ENCODE measurements at places on chromosomes 16 and 17.

DNA sequence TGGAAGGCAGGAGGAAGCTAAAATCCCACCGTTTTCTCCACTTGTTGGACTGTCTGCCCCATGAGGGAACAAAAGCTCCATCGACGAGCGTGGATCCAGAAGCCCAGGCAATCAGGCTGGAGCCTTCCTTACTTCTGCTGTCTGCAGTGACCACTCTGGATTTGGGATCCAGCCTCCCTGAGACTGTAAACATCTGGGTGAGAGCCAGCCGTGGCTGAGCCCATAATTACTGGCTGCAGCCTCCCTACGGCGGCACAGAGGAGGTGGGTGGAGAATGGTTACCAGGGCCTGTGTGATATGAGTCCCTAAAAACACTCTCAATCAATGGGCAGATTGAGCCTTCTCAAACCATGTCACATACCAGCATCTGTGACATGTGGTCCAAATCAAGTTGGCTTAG is 158.2 kb downstream of the FOXL1 start:
- DNase-seq = no peak

DNA sequence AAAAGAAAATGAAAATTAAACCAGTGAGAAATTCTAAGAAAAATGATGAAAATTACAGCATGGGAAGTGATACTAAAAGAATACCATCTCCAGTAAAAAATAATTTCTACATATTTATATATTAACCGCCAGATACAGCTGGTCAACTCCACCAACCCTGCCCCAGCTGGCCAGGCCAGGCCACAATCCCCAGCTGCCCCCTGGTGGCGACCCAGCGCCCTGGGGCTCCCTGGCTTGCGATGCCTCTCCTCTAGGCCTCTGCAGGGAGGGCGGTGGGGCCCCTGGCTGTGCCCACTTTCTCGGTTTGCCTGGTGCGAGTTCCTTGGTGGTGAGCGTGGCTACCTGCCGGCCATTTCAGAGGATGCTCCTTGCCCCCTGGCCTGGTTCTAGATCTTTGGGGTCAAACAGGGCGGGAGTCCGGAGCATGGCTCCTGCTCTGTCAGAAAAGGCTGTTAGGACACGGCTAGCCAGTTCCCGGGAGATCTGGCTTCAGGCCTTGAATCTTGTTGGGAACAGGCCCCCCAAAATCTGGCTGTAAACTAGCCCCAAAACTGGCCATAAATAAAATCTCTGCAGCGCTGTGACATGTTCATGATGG is 14.5 kb downstream of the GLIS2 start:
- DNase-seq = no peak

GRCh38 chr17:30969989-30970830 is 629 bp upstream of the RNF135 start:
- DNase-seq = no peak

- DNase-seq = peak; percentile 81
Observed at GRCh38 chr16:22813948-22814710, at the start of gene HS3ST2. Gene HS3ST2, plus strand, starts transcription at chr16:22814162. Its CDS starts 449 bp downstream, at chr16:22814611.

DNA sequence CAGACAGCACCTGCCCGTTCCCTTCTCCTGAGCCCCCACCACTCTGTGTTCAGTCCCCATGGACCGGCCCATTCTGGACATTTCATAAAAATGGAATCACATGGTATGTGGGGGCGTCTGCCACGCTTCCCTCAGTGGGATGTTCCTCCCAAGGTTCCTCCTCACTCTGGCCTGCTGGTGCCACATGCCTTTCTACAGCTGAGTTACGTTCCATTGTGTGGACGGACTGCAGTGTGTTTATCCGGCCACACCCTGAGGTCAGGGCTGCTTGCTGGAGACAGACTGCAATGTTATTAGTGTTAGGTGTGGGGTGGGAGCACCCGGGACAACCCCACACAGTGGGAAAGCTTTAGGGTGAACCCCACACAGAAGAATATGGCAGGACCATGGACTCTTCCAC is 5.9 kb upstream of the AATK start:
- DNase-seq = no peak

- no peak for DNase-seq
Observed at GRCh38 chr17:48192321-48192731, 84.8 kb downstream of the SNX11 start.

Measured in NT2/D1 (cell line).